Stimulated activated CD8-positive, alpha-beta memory T cell treated with anti-CD3 and anti-CD28 coated beads, Interleukin-4, amount 100 ng/mL, for 48 hours (primary cell): ENCODE measurements at places on chromosomes 13 and 19.
A peak's percentile ranks its signal among the peaks of the same experiment; 100 is the strongest.

DNA sequence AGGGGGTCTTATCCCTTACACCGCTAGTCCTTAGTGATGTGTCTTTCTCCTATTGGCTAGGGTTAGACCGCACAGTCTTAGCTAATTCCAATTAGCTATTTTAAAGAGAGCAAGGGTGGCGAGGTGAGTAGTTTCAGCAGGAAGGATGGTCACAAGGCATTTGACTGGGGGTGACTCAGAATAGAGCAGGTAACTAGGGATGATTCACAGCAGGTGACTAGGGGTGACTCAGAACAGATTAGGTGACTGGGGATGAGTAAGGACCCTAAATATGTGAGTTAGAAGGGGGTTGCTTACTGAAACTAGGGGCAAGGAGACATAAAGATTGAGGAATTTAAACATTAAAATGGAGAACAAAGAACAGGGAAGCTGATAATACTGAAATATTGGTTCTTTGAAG is 64.3 kb downstream of the ZNF66 start:
- no peak for DNase-seq

GRCh38 chr13:99971576-99972189 is at the start of gene ZIC5:
Gene ZIC5, minus strand, starts transcription at chr13:99971767. Its CDS starts 164 bp downstream, at chr13:99971603.
- DNase-seq: no peak

DNA sequence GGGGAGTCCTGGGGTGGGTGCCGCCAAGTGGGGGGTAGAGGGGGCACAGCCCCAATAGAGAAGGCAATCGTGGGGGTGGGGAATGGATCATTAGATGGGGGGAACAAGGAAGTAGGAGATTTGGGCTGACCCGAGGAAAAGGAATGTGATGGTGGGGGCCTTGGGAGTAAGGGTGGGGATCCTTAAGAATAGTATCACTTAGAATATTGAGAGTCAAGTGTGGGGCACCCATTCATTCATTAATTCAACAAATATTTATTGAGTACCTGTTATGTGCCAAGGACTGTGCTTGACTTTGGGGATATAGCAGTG is 641 bp downstream of the PPP5C start:
- no peak for DNase-seq

DNA sequence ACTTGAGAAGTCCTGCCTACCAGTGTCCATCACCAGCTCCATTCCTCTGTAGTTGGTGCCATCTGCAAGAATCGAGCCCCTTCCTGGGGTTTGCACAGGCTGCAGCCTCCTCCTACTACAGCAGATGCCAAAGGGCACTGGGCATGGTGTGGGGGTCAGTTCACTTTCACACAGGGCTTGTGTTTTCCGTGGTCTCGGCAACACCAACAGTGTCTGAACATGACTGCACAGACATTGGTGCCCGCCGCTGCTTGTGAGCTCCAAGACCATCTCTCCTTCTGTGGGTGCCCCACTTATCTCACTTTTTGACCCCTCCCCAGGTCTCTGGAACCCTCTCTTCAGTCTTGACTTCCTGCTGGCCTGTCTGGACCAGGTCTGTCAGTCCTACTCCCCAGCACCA is 15.2 kb downstream of the ZNF446 start:
- DNase-seq: no peak

DNA sequence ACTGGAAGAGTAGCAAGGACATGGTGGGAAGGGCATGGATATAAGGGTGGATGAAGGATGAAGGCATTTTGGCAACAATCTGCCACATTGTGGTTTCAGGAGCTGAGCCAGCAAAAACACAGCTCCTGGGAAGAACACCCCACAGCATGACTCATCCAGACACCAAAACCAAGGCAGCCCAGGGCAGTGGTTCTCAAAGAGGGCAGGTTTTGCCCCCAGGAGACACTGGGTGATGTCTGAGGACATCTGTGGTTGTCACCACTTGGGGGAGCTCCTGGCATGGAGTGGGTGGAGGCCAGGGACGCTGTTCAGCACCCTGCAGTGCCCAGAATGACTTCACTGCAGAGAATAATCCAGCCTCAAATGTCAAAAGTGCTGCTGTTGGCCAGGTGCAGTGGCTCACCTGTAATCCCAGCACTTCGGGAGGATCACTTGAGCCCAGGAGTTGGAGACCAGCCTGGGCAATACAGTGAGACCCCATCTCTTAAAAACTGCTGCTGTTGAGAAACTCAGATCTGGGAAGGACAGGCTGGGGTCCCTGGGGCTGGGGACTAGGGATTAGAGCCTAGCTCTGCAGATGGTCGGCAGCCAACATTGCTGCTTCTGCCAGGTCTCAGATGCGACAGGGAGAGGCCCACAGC is 16.1 kb downstream of the ZFR2 start:
- DNase-seq: peak; percentile 29

DNA sequence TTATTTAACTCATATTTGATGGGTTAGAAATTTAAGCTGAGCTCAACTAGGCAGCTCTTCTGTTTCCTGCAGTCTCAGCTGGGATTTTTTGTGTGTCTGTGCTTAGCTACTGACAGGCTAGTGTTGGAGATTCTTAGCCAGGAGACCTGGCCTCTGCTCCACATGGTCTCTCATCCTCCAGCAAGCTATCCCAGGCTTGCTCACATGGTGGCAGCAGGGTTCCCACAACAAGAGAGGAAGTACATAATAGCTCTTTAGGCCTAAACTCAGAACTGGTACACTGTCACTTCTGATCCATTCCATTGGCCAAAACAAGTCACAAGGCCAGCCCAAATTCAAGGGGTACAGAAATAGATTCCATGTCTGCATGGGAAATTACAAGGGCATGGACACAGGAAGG is 406.2 kb downstream of the SUCLA2 start:
- DNase-seq: no peak

GRCh38 chr13:113633485-113633873 is 24.5 kb downstream of the ATP4B start:
- DNase-seq: no peak

DNA sequence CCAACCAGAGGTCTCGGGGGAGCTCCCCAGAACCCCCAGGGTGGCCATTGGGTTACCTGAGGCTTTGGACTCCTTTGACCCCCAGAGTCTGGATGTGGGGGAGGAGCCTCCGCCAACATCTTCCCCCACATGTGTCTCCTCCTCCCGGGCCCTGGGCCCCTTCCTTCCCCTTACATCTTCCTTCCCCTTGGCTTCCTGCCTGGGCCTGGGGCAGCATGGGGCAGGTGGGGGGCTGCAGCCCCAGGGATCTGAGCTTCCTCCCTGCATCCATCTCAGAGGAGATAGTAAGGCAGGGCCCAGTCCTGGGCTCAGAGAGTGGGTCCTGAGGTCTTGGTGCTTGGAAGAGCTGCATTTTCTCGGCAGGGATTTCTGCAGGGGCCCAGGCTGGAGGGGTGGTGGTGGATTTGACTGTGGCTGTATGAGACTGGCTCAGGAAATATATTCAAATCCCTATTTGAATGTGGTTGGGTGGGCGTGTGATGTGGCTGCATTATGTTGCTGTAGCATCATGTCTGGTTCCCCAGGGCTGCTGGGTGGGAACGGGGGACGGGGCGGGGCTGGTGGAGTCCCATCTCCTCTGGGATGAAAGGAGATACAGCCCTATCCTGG is 919 bp downstream of the VAV1 start:
- peak; percentile 79 for DNase-seq

DNA sequence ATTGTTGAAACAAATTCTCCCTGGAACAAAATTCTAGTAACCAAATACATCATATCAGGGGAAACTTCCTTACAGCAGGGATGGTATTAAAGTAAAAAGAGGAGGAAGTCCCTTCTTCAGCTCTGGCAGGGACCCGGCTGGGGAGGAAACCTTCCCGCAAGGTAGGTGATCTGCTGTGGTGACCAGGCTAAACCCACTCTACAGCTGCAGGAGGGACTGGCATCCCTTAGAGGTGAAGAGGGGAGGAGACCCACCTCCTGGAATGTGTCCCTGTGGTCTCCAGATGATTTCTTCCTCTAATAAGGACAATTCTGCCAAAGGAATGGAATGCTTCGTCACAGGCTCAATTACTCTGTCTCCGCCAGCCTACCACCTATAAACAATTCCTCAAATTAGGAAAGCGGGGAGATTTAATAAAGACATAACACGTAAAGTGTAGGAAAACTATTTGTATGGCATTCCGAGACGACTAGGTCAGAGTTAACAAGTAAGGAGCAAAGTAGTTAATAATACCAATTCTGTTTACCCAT is 637 bp upstream of the PDS5B start:
- peak; percentile 32 for DNase-seq
